Activated naive CD8-positive, alpha-beta T cell treated with anti-CD3 and anti-CD28 coated beads for 36 hours (primary cell): ENCODE measurements at places on chromosomes 1 and 21.

DNA sequence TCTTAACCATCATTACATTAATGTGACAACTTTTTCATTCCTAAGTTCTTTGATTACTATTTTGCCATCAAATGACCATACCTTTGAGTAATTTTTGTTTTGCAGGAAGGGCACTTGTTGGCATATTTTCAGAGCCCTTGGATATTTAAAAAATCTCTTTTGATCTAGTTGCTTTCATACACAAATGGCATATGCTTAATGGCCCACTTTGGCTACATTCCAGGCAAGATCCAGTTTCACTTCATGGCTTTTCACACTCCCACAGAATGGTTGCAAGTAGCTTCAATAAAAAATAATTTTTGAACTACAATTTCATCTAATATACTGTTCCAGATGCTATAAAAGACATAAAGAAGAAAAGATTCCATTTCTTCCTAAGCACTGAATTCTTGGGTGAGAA is 18.1 kb downstream of the ADAM30 start:
- H3K4me3 ChIP-seq: no peak overlapping the region
- H3K36me3 ChIP-seq: no peaks in the 10 kb centered on the region
- no peak for DNase-seq
- no peak overlapping the region for H3K27ac ChIP-seq
- no peaks in the 10 kb centered on the region for H3K4me1 ChIP-seq

DNA sequence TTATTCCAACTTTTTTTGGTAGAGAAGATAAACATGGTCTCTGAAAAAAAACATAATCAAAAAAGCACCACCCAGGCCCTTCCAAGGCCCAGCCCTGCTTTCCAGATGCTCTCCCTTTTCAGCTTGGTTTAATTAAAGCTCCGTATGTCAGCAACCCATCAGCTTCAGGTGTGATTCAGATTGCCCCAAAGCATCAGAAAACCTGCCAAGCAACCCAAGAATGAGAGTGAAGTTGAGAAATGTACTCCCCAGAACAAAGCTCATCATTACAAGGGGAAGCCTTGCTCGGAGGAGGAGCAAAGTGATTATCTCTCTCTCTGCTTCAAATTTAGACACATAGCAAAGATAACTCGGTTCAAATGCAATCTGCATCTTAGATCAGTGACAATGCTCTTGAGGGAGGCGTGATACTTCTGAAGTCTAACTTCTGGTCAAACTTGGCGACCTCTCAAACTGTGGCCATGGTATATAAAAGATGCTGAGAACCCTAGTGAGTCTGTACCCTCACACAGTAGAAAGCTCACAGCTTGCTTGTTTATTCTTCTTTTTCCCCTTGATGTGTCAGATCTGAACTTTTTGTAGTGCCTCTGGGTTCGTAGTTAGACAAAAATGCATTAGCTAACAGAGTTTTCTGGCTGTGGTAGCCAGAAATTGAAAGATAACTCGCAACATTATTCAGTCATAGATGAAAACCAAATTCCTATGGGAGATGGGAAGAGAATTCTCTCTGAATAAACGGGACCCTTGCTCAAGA is 63.3 kb upstream of the ZC3H11B start:
- no peak overlapping the region for H3K27ac ChIP-seq
- no peaks in the 10 kb centered on the region for H3K36me3 ChIP-seq
- no peaks in the 10 kb centered on the region for H3K4me1 ChIP-seq
- DNase-seq: no peak

- DNase-seq: no peak
- no peak overlapping the region for H3K4me3 ChIP-seq
- no peak overlapping the region for H3K27ac ChIP-seq
- no peaks in the 10 kb centered on the region for H3K36me3 ChIP-seq
- peaks cover 3% of the 10 kb centered on the region for H3K27me3 ChIP-seq
These were observed 20.1 kb upstream of the BSDC1 start for GRCh38 chr1:32414186-32414886.

- no peak for DNase-seq
- peaks cover 3% of the 10 kb centered on the region for H3K27me3 ChIP-seq
- no peaks in the 10 kb centered on the region for H3K36me3 ChIP-seq
- no peak overlapping the region for H3K27ac ChIP-seq
These were observed 131.4 kb downstream of the IER5 start for GRCh38 chr1:181219938-181220337.

DNA sequence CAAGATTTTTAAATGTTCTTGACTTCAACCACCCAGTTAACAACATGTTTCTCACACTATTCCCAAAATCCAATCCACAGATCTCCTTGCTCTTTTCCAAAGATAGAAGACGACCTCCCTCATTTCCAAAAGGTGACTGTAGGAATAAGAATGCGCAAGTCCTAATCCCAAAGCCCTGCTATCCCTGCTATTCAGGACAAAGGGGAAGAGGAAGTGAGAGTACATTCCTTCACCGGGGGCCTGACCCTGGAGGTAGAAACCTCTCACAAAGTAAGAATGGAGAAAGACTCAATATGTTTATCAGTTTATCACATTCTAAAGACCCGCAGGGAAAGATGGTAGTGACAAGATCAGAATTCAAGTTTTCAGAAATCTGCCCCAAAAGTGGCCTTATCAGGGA is 55.7 kb downstream of the PLEKHA6 start:
- no peak overlapping the region for H3K4me3 ChIP-seq
- H3K36me3 ChIP-seq: no peaks in the 10 kb centered on the region
- no peak overlapping the region for H3K27ac ChIP-seq
- DNase-seq: no peak
- peaks cover 11% of the 10 kb centered on the region for H3K27me3 ChIP-seq

DNA sequence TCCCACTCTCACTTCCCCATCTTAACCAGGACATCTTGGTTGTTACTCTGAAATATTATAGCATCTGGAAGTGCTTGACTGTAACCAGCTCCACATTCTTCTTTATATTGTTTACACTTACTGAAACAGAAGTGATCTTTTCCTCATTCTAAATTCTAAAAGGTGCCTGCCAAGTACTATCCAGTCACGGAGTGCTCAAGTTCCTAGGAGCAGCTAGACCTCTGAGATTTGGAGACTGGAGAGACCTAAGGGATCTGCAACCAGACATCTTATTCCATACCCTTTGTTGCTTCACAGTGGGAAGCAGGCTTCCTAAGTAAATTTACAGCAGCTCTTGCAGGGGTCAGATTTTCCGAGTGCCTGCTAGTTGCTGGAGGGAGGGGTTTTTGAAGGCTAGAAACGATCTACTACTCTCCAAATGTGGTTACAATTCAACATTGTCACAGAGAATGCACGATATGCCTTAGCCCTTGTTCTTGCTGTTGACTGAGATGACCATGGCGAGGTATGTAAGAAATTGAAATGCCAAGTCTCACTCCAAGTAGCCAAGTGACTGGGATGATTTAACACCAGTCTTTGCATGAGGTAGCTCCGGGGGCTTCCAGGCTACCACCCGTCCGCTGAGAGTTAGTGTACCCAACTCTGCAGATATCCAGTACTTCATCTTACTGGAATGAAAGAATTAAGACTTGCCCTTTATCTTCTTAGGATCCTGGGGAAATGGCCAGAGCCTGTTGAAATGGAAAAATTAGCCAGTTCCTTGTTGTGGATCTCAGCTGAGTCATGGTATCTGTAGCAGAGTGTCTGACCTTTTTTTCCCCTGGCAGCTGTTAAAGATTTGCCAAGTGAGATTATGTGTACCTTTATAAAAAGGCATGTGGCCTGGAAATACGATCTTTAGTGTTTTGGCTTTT is 150.8 kb downstream of the MAST2 start:
- H3K27ac ChIP-seq: no peak overlapping the region
- H3K4me3 ChIP-seq: no peak overlapping the region
- H3K4me1 ChIP-seq: no peaks in the 10 kb centered on the region
- no peaks in the 10 kb centered on the region for H3K27me3 ChIP-seq

- H3K36me3 ChIP-seq: no peaks in the 10 kb centered on the region
- H3K27ac ChIP-seq: no peak overlapping the region
- H3K4me1 ChIP-seq: no peaks in the 10 kb centered on the region
- no peak overlapping the region for H3K4me3 ChIP-seq
These were observed 23.7 kb downstream of the RGS2 start for GRCh38 chr1:192832492-192832891.

GRCh38 chr1:10387677-10388386 is 11.0 kb upstream of the PGD start:
- no peak overlapping the region for H3K27ac ChIP-seq
- no peak overlapping the region for H3K4me3 ChIP-seq
- no peaks in the 10 kb centered on the region for H3K36me3 ChIP-seq
- H3K27me3 ChIP-seq: no peaks in the 10 kb centered on the region

DNA sequence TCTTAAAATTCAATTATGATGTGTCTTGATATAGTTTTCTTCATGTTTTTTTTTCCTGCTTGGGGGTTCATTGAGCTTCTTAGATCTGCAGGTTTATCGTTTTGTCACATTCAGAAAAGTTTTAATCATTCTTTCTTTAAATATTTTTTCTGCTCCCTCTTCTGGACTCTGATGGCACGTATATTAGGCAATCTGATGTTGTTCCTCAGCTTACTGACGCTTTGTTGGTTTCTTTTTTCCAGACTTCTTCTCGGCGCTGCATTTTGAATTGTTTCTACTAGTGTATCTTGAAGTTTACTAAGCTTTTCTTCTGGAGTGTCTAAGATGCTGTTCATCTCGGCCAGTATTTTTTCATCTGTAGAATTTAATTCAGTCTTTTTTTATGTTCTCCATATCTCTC is 44.8 kb upstream of the FMOD start:
- no peak overlapping the region for H3K27ac ChIP-seq
- no peaks in the 10 kb centered on the region for H3K36me3 ChIP-seq
- H3K27me3 ChIP-seq: peaks cover 31% of the 10 kb centered on the region

GRCh38 chr1:93614986-93615581 is 66.6 kb downstream of the BCAR3 start:
- peaks cover 18% of the 10 kb centered on the region for H3K4me1 ChIP-seq
- H3K27me3 ChIP-seq: peaks cover 3% of the 10 kb centered on the region
- peak overlapping the region; percentile 72 for H3K27ac ChIP-seq
- DNase-seq: peak; percentile 32

GRCh38 chr21:44017601-44018000 is 5.5 kb downstream of the TRAPPC10 start:
- H3K4me1 ChIP-seq: peaks cover 73% of the 10 kb centered on the region
- H3K27me3 ChIP-seq: no peaks in the 10 kb centered on the region
- peaks cover 20% of the 10 kb centered on the region for H3K36me3 ChIP-seq
- H3K27ac ChIP-seq: peak overlapping the region; percentile 39
- DNase-seq: no peak
